ENCODE measurements at places on chromosomes 1 and 21.

DNA sequence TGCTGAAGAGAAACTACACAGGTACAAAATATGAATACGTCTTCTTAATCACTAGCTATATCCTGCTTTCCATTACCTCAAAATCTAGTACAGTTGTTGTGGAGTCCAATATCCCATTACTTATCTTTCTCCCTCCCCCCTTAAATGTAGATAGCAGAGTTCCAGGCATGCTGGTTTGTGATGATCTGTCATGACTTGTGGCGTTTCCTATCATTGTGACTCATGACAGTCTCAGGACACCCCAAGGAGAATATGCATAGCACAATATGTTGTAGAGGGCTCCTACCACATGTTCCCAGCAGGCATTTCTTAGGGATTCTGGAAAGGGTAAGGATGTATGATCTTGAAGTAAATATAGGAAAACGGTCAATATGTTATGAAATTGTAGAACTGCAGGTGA lies 206.9 kb downstream of the USH2A start:
- DNase-seq = no peak

DNA sequence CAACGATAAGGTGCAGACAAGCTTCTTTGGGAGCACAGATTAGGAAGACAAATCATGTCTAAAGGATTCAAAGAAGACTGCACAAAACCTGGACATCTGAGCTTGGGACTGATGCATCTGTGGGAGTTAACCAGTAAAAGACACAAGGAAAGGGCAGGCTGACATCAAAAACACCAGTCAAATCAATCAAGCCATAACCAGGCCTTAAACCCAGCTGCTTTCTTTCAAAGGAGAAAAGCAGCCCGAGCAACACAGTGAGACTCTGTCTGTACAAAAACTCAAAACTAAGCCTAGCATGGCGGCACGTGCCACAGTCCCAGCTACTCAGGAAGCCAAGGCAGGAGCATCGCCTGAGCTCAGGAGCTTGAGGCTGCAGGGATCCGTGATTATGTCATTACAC lies 411.6 kb downstream of the SMYD3 start:
- no peak for DNase-seq

- no peak for DNase-seq
Measured at GRCh38 chr1:155205969-155206593, 1.6 kb downstream of the THBS3 start.

- no peak for DNase-seq
Measured at GRCh38 chr1:119829625-119830024, 18.4 kb upstream of the REG4 start.

DNA sequence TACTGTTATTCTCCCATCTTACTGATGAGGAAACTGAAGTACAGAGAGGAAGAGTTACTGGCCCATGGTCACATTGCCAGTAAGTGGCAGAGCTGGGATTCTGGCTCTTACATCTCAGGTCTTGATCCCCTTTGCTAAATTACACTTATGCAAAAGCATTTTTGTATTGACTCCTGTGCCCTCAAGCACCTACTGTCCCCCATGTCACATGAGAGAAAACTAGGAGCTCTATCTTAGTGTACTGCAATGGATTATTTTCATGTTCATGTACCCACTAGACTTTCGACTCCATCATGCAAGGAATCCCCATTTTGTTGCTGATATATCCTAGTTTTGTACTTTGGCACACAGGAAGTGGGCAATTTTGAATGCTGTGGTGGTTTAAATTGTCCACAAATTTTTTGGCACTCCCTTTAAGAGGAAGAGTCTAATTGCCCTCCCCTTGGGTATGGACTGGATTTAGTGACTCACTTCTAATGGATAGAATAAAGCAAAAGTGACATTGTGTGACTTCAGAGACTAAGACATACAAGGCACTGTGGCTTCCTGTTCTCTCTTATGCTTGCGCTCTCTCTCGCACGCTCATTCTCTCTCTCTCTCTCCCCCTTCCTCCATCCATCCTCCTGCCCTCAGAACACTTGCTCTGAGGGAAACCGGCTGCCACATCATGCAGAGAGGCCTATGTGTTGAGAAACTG lies 43.5 kb upstream of the JAK1 start:
- no peak for DNase-seq
